ENCODE measurements at places on chromosomes 7 and 10. TPM values are rescaled to one million over a fixed set of nuclear protein-coding genes. Genes with fewer than 3 reads are reported as not detected.

DNA sequence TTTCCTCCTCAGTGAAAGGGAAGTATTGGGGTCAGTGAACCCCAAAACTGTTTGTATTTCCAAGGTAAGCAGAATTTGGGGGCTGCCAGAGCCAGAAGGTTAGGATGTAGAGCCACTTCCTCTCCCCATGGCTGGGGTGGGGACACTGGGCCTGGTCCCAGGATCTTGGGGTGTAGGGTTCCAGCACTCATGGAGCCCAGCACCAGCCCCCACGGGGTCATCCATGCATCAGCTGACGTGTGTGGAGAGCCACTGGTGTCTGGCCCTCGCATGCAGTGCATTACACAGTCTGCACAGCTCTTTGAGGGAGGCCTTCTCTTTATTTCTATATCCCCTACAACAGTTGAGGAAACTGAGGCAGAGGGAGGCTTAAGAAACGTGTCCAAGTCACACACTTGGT, 91.4 kb downstream of the ZMIZ1 start:
- DNase-seq, result no peak

The CBX3 gene
- total RNA-seq, result 350 TPM

DNA sequence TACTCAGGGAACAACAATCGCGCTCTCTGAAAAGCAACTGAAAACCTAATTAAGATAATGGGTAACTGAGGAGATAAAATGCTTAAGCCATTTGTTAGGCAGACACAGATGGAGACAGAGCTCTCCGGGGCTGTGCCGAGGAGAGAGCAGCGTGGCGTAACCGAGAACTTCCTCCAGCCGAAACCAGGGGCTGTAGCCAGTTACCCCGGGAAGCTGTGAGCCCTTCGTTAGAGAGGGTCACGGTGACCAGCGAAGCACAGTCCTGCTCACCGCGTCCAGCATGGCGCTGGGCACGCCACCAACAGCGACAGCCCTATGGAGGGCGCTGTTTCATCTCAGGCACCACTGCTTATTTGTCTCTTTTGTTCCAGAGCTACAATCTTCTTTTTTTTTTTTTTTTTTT, 16.1 kb downstream of the PAPOLB start:
- DNase-seq, result no peak

- DNase-seq, result no peak
These were observed 6.8 kb downstream of the MYO1G start for GRCh38 chr7:44971902-44972441.

DNA sequence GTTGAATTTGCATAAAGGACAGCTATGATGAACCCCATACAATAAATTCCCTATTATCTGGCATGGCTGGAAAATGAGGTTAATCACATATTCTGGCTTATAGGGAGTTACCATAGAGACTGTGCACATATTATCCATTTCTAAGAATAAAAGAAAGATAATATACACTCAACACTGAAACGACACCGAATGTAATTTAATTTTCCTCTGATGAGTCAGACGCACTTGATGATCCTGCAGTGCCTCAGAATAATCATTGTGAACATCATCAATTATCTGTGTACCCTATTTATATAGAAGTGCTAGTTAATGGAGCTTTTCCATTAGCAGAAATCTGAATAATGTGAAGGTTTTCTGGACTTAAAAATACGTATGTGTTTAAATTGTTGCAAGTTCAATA, 60.2 kb downstream of the SGCE start:
- no peak for DNase-seq

DNA sequence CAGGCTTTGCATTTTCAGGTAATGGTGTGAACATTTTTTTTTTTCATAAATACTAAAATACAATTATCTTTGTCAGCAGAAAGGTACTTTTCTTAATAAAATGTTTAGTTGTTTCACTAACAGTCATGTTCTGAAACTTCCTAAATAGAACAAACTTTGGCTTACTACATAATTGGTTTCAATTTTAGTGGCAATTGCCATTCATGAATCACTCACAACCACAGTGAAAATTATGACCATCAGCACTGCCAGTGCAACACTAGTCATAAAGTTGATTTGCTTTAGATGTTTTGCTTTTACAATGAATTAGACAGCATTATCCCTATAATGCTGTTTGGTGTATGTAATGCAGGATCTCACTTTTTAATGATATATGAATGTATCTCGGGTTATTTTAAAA, 297.6 kb upstream of the PLXDC2 start:
- DNase-seq, result no peak

The PDZD7 gene
- 1.8 TPM for total RNA-seq

- no peak for DNase-seq
These were observed 266.6 kb upstream of the PHYHIPL start for GRCh38 chr10:58909881-58910280.

DNA sequence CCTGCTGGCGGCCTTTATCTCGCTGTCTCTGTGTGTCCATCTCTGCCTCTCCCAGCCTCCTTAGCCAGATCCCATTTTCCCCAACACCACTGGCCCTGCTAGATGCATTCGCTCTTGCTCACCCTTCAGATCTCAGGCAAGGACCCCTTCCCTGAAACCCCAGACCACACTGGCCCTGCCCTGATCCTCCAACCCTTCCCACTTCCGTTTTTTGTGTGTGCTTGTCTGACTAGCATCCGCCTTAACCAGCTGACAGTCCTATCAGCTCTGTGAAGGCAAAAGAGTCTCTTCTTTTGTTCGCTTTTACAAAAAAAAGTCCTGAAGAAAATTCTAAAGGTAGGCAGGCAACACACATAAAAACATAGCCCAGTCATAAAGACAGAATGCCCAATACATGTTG, 28.7 kb downstream of the CHST15 start:
- peak; percentile 82 for DNase-seq

DNA sequence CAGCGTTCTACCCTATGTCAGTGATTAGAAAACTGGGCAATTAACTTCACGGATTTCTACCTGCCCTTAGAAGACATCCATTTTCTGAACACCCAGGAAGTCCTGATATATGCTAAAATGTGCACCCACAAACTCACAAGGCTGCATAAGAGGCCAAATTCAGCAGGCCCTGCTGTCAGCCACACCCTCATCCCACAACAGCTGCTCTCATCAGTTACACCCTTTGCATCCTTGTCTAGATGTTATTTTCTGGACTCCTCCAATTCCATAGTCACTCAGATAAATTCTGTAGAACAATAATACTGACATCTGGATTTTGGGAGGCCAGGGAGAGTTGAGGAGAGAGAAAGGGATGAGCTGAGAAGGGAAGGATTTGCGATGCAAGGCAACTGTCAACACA, 208.9 kb downstream of the TAX1BP1 start:
- no peak for DNase-seq

The ITIH5 gene
- not detected for total RNA-seq

DNA sequence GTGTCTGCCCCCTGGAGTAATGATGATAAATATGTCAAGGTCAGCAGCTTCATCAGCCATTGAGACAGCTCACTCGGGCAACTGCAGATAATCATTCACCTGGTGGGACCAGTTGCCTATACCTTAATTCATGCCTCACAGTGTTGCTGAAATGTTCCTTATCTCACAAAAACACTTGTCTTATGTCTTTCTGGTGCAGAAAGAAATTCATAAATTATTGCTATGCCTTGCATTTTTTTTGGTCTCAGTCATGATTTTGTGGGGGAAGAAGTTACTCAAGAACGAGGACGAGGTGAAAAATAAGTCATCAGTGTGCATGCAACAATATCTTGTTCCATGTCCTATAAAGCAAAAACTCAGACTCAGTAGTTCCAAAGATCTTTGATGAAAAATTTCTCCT, 16.0 kb downstream of the TRIL start:
- DNase-seq, result no peak

The TACC2 gene
- total RNA-seq, result not detected

All from OCI-LY7 (cell line).